ENCODE measurements at places on chromosomes 13 and 19.

DNA sequence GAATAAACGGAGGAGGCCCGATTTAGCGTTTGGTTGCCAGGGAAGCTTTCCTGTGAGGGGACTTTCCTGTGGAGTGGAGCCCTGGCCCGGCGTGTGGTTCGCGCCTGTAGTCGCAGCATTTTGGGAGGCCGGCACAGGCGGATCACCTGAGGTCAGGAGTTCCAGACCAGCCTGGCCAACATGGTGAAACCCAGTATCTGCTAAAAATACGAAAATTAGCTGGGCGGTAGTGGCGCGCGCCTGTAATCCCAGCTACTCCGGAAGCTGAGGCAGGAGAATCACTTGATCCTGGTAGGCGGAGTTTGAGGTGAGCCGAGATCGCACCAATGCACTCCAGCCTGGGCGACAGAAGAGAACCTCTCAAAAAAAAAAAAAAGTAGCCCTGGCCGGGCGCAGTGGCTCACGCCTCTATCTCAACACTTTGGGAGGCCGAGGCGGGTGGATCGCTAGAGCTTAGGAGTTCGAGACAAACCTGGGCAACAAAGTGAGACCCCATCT lies 6.9 kb downstream of the KANK3 start:
- no peak for DNase-seq

GRCh38 chr19:7817801-7818200 lies 12.2 kb upstream of the EVI5L start:
- DNase-seq: no peak

DNA sequence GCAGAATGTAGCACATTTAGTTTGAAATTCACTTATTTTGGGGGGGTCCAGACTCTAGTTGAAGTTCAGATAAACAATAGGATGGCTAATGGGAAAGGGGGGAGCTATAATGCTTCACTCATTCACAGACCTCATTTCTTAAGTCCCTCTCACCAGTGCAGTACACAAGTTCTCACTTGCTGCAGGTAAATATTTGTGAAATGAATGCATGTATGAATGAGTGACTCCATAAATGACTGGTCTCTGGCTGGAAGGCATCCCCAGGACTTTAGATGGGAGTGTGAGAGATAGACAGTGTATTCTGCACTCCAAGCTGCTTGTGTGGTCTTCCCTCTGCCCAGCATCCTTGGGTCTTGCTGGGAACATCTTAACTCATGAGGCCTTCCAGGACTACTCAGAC lies 169.2 kb downstream of the ZIC5 start:
- no peak for DNase-seq

DNA sequence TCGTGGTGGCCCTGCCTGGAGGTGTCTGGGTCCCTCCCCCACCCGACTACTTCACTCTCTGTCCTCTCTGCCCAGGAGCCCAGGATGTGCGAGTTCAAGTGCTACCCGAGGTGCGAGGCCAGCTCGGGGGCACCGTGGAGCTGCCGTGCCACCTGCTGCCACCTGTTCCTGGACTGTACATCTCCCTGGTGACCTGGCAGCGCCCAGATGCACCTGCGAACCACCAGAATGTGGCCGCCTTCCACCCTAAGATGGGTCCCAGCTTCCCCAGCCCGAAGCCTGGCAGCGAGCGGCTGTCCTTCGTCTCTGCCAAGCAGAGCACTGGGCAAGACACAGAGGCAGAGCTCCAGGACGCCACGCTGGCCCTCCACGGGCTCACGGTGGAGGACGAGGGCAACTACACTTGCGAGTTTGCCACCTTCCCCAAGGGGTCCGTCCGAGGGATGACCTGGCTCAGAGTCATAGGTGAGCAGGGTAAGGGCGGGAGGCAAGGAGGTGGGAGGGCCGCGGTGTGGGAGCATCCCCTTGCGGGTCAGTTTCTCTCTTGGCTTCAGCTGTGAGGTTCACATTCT lies 19.2 kb downstream of the NECTIN2 start:
- no peak for DNase-seq

DNA sequence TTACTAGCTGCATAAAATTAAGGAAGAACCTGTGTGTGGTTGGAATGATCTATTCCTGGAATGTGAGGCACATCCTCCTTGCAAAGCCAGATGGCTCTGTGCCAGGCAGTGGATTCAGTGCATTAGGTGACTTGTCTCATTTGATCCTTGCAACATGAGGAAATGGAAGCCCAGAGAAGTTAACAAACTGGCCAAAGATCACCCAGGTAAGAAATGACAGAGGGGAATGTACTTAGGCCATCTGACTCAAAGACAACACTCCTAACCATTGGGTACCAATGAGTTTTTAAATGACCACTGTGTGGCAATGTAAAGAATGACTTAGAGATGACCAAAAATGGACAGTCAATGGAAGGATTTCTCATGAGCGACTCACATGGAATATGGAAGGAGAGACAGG lies 114.2 kb upstream of the RXFP2 start:
- no peak for DNase-seq

- DNase-seq: no peak
These were observed 87.6 kb upstream of the SLC15A1 start for GRCh38 chr13:98839856-98840769.

- DNase-seq: no peak
These were observed 62.6 kb downstream of the SLC10A2 start for GRCh38 chr13:103003631-103004030.

All from stimulated activated CD8-positive, alpha-beta memory T cell treated with anti-CD3 and anti-CD28 coated beads, Interleukin-12 subunit alpha, Interleukin-12 subunit beta, amount 100 ng/mL, for 4 hours (primary cell).